ENCODE measurements at places on chromosomes 13 and 19.

GRCh38 chr19:11480715-11481533, at the start of gene ELAVL3:
Gene ELAVL3, minus strand, starts transcription at chr19:11481046. Its CDS starts 438 bp downstream, at chr19:11480608.
- peak; percentile 29 for DNase-seq

DNA sequence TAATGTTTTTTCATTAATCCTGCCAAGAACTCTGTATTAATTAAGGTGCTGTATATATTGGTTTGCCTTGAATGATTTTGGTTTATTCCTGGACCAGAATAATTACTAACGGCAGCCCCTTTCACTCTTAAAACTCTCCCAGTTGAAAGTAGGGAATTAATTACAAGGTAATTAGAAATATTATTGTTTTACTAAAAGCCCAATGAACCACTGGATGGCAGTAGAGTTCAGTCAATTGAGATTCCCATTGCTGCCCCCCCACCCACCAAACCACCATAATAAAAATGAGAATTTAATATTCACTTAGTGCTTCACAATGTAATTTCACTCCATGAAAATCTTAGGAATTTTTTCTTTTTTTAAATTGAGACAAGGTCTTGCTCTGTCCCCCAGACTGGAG, 13.7 kb downstream of the WBP4 start:
- peak; percentile 46 for DNase-seq

DNA sequence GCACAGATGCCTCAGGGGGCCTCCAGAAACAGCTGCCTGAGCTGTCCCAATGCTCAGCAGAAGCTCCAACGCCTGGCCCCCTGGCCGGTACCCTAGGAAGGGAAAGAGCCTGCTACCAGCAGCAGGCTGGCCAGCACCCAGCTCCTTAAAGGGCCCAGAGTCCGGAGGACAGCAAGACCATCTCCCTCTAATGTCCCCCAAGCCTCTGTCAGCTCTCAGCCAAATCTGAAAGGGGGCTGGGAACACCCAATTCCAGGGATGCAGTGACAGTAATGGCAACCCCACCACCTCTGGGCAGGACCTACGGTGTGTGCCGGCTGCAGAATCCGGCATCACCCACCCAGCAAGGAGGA, 4.2 kb downstream of the PPP6R1 start:
- no peak for DNase-seq

DNA sequence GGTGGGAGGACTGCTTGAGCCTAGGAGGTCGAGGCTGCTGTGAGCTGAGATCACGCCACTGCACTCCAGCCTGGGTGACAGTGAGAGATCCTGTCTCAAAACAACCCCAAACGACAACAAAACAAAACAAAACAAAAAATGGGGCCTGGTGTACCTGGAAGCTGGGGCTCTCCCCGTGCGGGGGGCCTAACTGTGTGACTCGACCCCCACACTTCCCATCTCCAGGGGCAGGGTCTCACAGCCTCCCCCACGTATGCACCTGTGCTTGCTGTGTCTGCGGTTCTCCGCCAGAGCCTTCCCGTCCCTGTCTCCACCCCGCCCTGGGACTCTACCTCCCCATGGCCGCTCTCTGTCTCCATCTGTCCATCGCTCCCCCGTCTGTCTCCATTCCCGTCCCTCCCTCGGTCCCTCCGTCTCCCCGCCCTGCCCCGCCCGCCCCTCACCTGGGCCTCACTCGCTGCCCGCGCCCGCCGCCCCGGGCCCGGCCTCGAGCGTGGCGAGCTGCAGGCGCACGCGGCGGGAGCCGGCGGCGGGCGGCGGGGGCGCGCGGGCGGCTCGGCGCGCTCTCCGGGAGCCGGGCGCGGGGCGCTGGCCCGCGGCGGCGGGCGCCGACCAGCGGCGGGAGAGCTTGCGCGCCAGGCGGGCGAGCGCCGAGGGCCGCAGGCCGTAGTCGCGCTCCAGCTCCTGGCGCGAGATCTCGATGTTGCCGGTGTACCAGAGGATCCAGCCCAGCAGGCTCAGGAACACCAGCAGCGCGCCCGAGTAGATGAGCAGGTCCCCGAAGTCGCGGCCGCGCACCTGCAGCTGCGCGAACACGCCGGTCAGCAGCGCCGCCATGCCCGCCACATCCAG, 587 bp downstream of the TMEM238 start:
- peak; percentile 62 for DNase-seq

GRCh38 chr13:35693134-35693784, 216.8 kb upstream of the MAB21L1 start:
- DNase-seq, result no peak
